Neural progenitor cell (in vitro differentiated cells): ENCODE measurements at places on chromosomes 11 and 22. TPM values are rescaled to one million over a fixed set of nuclear protein-coding genes. Genes with fewer than 3 reads are reported as not detected.

NXF1 gene
- 23.6 and 36.5 TPM in 2 replicates for total RNA-seq

TIGD3 gene
- total RNA-seq: 2.5 and 4.3 TPM in 2 replicates

SLC22A9 gene
- not detected in 2 replicates for total RNA-seq

MAPK12 gene
- total RNA-seq: 18.7 and 28.4 TPM in 2 replicates

FZD4 gene
- total RNA-seq: 5.8 TPM in 2 replicates
